ENCODE measurements at places on chromosomes 7 and 10. TPM values are rescaled to one million over a fixed set of nuclear protein-coding genes. Genes with fewer than 3 reads are reported as not detected.
A peak's percentile ranks its signal among the peaks of the same experiment; 100 is the strongest.

DNA sequence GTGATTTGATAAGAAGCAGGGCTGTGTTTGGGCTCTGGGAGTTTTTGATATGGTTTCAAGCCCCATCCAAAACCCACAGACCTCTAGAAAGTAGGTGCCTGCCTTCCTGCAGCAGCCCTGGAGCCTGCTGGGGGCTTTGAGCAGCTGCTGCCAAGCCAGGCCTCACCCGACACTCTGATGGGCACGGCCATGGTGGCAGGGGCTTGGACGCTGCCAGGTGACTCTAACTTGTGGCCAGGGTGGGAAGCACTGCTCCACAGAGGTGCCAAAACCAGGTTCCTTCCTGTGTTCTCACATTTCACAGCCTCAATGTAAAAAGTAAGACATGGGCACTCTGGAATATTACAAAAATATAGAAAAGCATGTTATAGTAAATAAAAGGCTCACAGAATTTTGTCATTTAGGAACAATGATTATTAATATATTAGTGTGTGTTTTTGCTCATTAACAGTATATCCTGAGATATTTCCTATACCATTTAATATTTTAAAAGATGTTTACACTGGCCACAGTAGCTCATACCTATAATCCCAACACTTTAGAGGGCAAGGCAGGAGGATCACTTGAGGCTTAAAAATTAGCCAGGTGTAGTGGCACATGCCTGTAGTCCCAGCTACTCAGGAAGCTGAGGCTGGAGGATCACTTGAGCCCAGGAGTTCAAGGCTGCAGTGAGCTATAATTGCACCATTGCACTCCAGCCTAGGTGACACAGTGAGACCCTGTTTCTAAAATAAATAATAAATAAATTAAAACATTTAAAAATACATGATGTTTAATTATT is 95.1 kb downstream of the EGFR start:
- DNase-seq = no peak

The DEPP1 gene
- total RNA-seq = 146 TPM

- no peak for DNase-seq
These were observed 47.4 kb upstream of the USP6NL start for GRCh38 chr10:11658801-11659368.

DNA sequence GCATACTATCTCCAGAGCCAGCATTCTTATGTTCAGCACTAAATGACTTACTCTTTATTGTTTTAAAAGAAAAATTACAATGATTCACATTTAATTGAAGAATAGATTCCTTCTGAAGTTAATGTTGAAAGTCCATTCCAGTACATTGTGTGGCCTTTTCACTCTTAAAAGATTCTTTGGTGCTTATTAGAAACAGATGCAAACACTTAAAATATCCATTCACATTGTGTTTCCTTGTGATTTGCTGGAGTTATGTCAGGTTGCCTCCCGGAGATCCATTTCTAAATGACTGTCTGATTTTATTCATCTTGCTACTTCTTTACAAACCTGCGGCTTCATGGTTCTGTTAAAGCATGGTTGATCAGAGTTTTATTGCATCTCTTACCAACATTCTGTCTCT is 152.8 kb downstream of the FOXP2 start:
- no peak for DNase-seq

- DNase-seq = no peak
These were observed 220.6 kb downstream of the ARHGAP12 start for GRCh38 chr10:31708046-31708445.

DNA sequence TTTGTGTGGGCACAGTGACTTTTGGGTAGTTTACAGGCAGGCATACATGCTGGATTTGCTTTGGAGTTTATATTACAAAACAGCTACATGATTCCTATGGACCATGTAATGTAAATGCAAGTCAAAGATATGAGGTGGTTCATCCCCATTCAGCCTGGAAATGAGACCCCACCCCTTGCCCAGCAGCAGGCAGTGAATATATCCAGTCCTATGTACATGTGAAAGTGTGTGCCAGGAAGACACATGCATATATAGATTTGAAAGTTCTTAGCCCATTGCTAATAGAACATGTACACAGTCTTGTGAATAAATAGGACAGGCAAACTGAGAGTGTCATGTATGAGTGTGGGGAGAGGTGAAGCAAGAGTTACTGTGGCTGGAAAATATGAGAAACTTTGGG is 65.3 kb downstream of the FZD1 start:
- DNase-seq = no peak

DNA sequence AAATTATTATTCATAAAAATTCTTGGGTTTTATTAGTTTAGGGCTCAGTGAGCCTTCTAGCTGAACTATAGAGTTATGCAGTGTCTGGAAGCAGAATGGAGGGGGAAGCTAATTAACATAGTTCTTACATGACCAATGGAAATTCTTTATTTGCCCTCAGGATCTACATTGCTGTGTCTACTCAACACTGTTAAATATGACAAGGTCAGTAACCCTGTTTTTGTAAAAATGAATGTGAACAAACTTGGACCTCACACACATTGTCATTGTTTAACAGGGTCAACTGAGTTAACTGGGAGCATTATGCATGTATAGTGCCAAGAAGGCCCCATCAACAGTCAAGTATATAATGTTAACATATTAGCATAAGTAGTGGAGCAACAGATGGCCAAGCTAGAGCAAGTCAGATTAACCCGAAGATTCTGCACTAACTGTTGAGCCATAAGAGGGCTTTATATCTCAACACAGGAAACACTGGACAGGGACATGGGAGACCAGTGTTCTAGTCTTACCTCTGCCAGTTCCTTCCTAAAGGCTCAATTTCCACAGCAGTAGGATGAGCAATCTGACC is 122.5 kb upstream of the SEM1 start:
- no peak for DNase-seq

- DNase-seq = peak; percentile 69
These were observed 139.1 kb downstream of the TCERG1L start for GRCh38 chr10:131172433-131172832.

DNA sequence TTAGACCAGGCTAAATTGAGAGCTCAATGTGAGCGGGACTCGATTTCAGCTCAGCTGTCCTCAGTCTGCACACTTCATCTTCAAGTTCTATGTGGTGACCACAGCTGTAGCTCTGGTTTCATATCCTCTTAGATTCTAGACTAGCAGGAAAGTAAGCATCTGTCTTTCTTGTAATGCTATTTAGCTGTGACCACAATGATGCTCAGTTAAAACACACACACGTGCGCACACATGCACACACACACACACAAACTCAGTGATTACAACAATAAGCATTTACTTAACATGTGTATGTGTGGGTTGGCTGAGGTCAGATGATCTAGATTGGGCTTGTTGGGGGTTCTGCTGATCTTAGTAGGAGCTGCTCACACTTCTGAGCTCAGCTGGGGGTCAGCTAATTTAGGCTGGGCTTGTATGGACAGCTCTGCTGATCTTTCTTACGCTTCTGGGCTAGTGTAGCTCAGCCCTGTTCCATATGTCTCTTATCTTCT is 82.5 kb downstream of the ZNF365 start:
- no peak for DNase-seq

DNA sequence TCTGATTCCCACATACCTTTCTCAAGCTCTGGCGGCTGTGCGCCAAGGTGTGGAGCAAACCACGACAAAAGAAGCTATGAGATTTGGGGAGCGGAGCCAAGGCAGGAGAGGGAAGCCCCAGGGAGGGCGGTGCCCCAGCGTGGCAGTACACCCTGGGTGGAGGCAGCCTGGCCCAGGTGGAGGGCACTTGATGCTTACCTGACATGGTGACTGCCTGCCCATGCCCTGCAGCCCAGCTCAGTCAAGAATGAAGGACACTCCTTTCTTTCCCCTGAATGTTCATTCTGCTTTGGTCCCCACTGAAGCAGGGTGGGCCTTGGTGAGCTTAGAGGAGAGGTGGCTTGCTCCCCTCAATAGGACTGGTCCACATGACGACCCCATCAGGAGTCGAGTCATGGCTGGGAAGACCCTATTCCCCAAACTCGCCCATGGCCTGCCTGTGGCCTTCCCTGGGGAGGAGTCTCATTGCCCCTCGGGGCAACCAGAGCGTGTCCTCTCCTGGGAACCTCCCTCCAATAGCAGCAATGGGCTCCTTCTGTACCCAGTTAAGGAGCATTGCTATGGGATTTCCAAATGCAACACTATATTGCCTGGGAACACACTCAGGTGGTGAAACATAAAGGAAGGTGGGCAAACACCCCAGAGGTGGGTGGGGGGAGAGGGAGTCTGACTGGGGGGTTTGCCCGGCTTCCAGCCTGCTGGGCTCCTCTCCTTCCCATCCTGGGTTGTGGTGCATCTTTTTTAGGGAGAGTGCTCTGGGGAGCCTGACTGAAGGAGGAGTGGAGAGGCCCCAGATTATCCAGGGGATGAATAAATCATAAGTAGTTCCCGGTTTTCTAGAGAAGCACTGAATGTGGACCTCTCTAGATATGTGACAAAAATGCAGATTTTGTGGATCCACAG is 22.7 kb downstream of the RAMP3 start:
- no peak for DNase-seq

GRCh38 chr10:80094231-80094630 is 15.8 kb downstream of the TMEM254 start:
- DNase-seq = peak; percentile 35
